HEK293T (cell line): ENCODE measurements at places on chromosomes 12 and 14.
A peak's percentile ranks its signal among the peaks of the same experiment; 100 is the strongest.

GRCh38 chr12:43214166-43214565 lies 337.8 kb downstream of the ADAMTS20 start:
- DNase-seq = no peak

- DNase-seq = no peak
Measured at GRCh38 chr12:38930990-38931389, 25.6 kb upstream of the CPNE8 start.

GRCh38 chr14:59046746-59047145 lies 141.7 kb upstream of the DAAM1 start:
- DNase-seq = no peak

DNA sequence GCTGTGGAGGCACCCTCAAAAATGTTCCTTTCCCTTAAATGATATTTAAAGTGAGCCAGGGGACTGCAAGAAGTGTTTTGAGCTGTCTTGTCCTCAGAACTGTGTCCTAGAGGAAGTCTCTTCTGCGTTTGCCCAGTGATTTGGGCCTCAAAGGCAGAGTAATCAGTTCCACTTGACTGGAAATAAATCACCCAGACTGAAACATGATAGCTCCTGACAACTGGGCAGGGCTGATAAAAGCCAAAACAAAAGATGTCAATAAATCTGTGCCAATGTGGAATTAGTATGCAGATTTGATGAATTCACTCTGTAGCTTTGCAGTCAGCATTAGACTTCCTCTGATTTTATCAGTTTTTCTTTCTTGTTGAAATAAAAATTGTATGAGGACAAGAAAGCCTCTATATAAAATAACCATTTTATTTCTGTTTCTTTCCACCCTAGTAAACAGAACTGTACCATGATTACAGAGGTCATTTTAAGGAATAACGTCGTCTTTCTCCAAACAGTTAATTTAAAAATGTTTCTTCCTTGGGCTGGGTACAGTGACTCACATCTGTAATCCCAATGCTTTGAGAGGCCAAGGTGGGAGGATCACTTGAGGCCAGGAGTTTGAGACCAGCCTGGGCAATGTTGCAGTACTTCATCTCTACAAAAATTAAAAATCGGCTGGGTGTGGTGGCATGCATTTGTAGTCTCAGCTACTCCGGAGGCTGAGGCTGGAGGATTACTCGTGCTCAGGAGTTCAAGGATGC lies 180.8 kb downstream of the ERC1 start:
- DNase-seq = peak; percentile 35

- DNase-seq = no peak
Measured at GRCh38 chr12:19179986-19180385, 50.5 kb downstream of the PLEKHA5 start.

DNA sequence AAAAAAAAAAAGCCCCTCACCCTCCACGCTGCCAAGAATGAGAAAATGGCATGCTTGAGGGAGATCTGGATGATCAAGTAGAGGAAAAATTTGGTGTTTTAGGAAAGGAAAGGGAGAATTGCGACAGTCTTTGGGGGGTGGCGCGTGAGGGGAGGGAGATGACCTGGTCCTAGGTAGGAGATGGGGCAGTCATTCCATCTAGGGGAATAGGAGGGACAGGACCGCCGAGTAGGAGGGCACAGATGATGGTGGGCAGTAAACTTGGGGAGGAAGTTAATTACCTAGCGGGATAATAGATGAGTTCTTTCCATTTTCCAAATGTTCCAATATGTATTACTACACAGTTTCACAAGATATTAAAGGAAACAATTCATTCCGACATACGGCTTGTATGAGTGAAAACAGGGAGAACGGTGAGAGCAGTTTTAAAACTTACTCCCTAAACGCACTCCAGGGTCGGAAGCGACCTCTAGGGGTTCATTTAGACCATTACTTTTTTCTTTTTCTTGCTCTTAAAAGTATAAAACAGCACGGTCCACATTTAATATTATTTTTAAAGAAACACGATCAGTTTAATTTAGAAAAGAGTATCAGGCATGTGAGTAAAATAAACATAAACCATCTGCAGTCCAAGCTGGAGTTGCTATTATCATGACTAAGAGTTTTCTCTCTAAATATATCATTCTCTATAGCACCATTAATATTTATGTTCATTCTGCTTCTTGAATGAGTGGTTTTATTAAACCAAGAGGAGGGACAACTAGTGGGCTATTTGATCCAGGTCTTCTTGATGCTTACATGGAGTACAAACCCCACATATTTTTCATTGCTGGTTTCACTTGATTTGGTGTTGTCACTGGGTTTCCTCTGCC lies 3.0 kb upstream of the FNTB start:
- DNase-seq = peak; percentile 41

DNA sequence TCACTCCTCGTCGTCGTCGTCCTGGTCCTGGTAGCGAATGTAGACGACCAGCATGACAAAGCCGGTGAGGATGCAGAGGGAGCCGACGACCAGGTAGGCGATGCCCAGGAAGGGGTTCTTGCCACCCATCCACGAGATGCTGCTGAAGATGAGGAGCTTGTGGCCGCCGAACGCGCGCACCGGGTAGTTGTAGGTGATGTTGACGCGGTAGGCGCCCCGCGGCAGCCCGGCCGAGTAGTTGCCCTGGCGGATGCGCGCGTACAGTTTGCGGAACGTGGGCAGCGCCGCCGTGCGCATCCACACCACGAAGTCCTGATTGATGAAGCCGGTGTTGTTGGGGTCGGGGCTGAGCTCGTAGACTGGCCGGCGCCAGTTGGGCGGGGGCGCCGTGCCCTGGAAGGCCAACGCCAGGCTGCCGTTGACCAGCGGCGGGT lies 1.0 kb downstream of the TMEM30B start:
- DNase-seq = no peak

GRCh38 chr12:5546616-5547015 lies 114.7 kb downstream of the NTF3 start:
- no peak for DNase-seq

- no peak for DNase-seq
Measured at GRCh38 chr14:92963301-92964123, 40.6 kb downstream of the CHGA start.
